ENCODE measurements at places on chromosomes 6 and 20.
A peak's percentile ranks its signal among the peaks of the same experiment; 100 is the strongest.

DNA sequence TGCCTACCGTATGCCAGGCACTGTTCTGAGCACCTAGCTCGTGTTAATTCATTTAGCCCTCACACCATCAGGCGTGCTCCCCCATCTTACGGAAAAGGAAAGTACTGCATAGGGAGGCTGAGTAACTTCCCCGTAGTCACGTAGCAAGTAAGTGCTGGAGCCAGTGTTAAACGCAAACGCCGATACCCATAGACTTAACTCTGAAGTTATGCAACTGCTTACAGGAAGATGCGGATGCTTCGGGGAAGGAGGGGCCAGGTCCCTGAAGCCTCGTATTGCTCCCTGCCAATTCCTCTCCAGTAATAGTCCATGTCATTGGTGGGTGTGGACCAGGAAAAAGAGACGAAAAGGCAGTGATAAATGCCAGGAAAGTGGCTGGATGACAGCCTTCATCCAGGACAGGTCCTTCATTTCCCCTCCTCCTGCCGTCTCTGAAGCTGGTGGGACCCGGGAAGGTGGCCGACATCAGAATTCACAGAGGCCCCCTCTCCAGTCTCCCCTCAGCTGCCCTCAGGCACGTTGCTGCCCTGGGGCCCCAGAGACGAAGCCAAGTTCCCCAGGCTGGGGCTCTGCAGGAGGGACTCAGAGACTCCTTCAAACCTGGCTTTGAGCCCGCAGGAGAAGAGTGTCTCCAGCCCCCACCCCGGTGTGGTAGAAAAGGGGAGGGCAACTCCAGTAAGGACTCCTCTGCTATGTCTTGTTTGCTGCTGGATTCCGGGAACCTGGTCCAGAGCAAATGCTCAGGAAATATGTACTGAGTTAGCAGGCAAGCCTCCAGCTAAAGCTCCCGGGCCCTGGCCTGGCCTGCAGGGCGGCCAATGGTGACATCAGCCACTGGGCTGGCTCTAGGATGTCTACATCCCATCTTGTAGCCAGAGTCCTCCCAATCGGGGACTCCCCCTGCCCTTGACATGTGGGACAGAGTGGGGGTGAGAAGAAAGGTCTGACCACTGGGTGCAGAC lies 37.8 kb downstream of the RAB44 start:
- DNase-seq = no peak

DNA sequence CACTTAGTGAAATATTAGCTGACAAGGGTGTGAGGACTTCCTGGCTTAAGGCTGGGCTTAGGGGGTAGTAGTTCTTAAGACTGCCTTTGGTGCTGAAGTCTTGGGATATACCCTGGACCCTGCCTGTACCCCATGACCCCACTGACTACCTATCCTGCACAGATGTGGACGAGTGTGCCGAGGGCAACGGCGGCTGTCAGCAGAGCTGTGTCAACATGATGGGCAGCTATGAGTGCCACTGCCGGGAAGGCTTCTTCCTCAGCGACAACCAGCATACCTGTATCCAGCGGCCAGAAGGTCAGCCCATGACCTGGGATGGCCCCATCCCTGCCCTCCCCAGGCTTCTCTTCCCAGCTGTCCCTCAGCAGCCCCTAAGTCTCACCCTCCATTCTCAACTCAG lies 17.8 kb downstream of the SCUBE3 start:
- no peak for DNase-seq

DNA sequence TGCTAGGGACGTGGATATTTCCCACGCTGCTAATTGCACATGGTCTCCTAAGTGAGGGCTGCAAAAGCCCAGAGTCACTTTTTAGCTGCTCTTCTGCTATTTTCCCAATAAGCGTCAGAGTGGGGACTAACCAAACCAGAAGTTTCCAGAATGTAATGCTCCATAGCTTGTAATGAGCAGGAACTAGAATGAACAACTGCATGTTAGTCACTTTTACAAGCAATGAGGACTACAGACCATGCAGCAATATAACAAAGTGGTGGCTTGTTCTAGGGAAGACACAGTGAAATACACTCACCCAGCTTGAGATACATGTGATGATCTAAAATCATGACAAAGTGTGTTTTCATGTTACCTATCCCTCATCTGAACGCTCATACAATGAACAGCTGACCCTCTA lies 314.1 kb upstream of the SGK1 start:
- no peak for DNase-seq

DNA sequence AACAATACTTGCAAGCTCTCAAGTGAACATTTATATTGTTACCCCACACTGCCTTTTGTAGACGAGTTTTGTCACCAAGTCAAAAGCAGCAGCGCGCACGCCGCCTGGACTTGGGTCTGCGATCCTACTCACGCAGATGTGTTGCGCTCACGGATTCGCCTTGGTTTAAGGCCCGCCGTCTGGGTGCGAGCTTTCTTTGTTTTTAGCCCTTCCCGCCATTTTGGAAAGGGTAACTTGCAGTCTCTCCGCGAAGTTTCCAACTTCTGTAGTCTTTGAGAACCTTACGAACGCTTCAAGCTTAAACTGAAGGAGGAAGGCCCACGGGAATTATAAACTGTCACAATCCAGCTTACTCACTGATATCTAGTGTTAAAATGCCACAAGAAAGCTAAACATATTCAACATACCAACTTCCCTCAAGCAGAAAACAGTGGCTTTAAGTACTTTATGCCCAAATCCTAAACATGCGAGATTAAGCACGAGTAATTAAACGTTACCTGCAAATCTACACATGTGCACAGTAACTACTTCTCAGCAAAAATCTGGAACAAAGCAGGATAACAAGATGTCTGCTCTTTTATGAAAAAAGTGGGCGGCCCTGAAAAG lies 80.4 kb upstream of the BTN3A2 start:
- peak; percentile 32 for DNase-seq

DNA sequence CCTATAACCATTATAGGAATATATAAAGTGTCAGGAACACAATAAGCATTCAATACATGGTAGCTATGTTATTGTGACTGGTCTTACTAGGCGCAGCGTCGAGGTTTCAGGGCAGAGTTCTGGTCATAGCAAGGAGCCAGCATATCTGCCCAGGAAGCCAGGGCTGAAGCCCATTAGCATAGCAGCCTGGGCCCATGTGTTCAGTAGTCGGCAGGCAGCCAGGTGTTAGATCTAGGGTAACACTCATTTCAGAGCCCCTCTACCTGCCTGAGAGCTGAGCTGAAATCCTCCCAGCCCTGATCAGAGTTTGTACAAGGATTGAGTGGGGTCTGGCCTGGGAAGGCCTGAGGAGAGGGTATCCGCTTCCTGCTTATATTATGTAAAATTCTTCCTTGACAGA lies 32.1 kb downstream of the C20orf173 start:
- DNase-seq = no peak

DNA sequence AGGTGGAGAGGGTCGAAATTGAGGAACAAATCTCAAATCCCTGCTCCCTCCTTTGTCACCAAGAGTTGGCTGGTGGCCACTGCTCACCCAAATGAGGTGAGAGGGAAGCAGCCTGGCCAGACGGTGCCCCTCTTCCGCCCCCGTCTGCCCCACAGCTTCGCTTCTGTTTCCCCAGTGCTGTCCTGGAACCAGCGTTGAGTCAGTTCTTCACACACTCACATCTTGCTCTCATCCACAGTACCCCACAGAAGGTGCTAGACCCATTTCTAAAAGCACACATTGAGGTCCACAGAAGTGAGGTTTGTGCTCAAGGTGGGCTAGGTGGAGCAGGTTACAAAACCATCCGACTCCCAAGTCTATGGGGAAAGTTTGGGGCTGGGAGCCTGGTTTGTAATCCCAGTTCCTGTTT lies 3.8 kb downstream of the CEBPB start:
- no peak for DNase-seq

DNA sequence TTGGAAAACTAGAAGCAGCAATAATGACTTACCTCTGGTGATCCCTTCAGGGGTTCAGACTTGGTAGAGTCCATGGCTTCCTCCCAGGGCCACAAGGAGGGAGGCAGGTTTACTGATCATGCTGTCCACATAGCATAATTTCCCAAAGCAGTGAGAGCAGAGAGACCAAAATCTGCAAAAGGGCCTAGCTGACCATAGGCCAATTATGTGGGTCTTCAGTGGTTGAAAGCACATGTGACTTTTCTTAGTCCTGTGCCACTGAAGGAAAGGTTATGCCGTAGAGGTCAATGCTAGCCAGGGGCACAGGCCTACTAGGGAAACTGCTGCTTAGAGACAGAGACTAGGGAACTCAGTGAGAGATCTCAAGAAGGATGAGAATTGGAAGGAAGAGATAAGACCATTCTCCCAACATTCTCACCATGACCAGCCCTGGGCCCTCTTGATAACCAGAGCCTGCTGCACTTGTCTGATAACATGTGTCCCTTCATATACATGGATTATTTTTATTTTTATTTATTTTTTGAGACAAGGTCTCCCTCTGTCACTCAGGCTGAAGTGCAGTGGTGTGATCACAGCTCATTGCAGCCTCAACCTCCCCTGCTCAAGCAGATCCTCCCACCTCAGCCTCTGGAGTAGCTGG lies 2.0 kb upstream of the GTPBP2 start:
- no peak for DNase-seq

DNA sequence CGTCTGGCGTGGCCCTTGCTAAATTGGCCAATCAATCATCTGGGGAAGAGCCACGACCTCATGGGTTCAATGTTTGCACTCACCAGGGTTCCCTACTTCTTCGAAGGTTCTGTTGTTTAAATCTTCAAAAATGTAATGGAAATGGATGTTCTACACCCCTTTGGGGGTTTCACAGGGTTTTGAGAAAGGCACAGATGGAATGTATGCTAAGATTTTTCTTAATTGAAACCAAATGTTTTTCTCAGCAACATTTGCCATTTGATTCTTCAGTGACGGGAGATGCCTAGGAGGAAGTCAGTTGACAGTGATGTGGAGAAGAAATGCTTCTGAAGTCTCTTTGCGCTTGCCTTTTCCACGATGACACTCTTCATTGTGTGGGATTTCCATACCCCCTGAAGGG lies 312.3 kb downstream of the ESR1 start:
- no peak for DNase-seq

GRCh38 chr6:14082771-14083170 lies 34.8 kb upstream of the CD83 start:
- no peak for DNase-seq

DNA sequence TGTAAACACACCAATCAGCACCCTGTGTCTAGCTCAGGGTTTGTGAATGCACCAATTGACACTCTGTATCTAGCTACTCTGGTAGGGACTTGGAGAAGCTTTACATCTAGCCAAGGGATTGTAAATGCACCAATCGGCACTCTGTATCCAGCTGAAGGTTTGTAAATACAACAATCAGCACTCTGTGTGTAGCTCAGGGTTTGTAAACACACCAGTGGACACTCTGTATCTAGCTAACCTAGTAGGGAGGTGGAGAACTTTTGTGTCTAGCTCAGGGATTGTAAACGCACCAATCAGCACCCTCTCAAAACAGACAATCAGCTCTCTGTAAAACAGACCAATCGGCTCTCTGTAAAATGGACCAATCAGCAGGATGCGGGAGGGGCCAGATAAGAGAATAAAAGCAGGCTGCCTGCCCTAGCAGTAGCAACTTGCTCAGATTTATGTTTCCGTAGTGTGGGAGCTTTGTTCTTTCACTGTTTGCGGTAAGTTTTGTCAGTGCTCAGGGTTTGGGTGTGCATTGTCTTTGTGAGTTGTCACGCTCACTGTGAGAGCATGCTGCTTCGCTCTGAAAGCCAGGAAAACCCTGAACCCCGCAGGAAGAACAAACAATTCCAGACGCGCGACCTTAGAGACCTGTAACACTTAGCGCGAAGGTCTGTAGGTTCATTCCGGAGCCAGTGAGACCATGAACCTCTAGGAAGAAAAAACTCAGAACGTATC lies 37.0 kb downstream of the RIOK1 start:
- no peak for DNase-seq

GRCh38 chr6:106692819-106693208 lies 63.4 kb downstream of the QRSL1 start:
- DNase-seq = no peak
